Fibroblast of skin of right biceps (primary cell): ENCODE measurements at places on chromosomes 6 and 20.

DNA sequence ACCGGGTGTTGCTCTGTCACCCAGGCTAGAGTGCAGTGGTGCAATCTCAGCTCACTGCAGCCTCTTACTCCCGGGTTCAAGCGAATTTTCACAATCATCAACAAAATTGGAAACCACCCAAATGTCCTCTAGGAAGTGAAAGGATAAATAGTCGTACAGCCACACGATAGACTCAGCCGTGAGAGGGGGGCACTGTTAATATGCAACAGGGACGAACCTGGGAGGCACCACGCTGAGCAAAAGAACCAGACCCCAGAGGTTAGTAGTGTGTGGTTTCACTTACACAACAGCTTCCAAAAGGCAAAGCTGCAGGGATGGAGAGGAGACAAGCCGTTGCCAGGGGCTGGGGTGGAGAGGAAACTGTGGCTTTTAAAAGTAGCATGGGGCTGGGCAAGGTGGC lies 30.1 kb upstream of the NTSR1 start:
- DNase-seq: no peak

DNA sequence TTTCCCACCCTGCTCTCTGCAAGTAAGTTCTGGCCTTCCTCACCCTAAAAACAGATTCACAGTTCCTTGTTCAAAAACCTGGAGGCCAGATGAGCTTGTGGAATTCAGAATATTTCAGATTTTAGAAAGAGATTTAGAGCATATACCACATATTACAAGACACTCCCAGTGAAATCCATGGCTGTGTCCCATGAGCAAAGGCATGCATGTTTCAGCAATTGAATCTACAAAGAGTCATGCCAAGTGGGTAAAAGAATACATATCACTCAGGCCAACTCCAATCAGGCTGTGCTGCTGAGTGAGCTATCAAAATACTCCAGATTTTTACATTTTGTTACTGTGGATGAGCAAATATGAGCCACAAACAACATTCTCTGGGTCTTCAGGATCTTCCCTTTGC lies 10.2 kb upstream of the NEDD9 start:
- peak; percentile 71 for DNase-seq

GRCh38 chr6:46510651-46511050 lies 19.4 kb upstream of the RCAN2 start:
- DNase-seq: peak; percentile 53

GRCh38 chr6:85403331-85404015 lies 46.4 kb upstream of the NT5E start:
- peak; percentile 94 for DNase-seq
